ENCODE measurements at places on chromosomes 13 and 19.

GRCh38 chr13:26071691-26072090 is 19.9 kb upstream of the SHISA2 start:
- no peak for DNase-seq

GRCh38 chr19:22622020-22622419 is 12.1 kb upstream of the ZNF492 start:
- no peak for DNase-seq

DNA sequence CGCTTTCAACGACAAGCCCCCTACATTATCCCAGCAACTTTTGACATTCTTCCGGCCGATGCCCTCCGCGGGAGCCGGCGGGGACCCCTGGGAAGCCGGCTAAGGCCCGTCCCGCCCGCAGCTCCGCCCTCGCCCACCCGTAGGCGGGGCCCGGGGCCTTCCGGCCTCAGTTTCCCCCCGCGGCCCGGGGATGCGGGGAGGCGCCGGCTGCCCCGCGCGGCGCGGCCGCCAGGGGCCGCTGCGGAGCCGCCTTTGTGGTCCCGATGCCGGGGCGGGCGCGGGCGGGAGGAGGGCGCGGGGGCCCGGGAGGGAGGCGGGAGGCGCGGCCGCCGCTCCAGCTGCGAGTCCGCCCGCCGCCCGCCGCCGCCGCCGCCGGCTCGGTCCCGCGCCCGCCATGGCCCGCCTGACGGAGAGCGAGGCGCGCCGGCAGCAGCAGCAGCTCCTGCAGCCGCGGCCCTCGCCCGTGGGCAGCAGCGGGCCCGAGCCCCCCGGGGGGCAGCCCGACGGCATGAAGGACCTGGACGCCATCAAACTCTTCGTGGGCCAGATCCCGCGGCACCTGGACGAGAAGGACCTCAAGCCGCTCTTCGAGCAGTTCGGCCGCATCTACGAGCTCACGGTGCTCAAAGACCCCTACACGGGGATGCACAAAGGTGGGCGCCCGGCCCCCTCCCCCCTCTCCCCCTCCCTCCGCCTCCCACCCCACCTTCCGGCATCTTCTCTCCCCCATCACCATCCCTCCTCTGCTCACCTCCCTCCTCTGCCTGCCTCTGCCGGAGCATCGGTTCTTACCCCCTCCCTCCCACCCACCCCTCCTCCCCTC is at the start of gene CELF5:
TSS of gene CELF5 (plus strand) at position 316 of the 823 bp plus-strand sequence. CDS start at position 395, 79 bp downstream.
- DNase-seq, result no peak

- DNase-seq, result peak; percentile 58
Measured at GRCh38 chr13:27619728-27620376, 477 bp downstream of the LNX2 start.

DNA sequence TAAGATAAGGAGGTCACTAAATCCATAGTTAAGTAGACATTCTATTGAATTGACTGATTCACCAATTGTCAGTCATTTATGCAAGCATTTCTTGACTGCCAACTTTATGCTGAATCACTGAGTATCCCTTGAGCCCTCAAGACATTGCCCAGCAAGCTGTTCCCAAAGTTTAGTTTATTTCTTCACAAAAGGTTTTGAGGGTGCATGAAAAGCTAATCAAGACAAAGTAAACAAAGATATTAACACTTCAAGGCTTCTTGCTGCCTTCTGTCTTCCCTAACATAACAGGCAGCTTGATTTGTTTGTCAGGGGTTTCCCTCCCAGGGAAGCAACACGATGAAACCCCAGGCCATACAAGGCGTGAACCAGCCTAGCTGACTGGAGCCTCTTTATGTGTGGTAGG is 374.4 kb downstream of the SPRY2 start:
- DNase-seq, result no peak

DNA sequence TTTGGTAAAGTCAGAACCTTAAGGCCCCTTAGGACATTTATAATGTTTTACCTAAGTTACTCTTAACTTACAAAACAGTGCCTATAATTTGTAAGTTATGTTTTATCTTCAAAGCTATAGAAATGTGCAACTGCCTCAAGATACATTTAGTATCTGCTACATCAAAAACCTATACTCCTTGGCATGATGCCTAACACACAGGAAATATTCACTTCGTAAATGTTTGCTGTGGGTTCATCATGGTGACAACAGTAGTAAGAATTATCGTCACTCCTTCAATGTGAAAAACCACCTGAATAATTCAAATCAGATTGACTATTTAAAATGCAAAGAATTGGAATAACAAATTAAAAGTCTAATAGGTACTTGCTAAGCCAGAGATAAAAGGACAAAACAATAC is 184.1 kb downstream of the DIAPH3 start:
- no peak for DNase-seq

DNA sequence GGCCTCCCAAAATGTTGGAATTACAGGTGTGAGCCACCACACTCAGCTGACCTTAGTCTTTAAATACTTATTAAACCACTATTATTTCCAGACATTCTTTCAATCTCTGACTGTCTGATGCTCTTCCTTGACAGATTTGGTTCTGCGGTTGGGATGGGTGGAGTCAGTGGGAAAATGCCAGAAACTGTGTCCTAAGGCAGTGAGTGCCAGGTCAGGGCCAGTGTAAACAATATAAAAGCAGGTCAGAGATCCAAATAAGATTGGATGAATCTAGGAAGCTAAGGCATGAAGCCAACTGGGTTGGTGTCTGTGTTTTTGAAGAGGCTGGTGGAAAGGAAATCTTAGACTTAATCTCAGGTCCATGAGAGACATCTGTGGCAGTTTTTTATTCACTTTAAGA is 74.7 kb downstream of the KLF5 start:
- no peak for DNase-seq

DNA sequence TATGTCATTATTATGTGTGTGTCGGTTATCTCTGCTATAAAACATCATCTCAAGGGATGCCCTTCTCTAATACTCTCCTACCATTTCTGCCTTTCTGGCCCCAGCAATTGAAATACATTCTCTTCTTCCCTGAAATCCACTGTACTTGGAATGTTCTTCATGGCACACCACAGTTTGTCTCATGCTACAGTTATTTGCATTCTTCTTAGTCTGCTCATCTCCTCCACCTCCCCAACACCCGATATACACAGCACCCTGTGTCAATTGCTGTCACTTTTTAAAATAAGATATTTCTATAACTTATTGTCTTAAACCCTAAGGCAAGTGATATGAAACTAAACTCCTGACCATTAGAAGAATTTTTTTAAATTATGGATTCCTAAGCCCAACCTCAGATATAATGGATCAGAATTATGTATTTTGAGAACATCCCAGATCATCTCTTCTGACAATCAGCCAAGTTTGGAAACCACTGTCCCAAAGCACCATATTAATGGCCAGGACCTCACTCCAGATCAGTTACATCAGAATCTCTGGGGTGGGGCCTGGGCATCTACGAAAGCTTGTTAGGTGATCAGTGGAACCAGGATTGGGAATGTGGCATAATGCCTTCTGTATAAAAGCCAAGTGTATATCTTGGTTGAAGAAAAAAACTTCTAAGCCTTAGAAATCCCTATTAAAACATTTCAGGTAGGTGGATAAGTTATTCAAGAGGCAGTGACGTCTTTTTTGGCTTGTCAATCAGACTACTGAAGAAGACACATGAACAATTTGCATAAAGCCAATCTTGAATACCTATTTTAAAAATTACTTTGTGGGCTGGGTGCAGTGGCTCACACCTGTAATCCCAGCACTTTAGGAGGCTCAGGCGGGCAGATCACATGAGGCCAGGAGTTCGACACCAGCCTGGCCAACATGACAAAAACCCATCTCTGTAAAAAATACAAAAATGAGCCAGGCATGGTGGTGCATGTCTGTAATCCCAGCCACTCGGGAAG is 30.0 kb upstream of the KBTBD7 start:
- DNase-seq, result no peak

- no peak for DNase-seq
Measured at GRCh38 chr13:93244141-93244917, 17.7 kb downstream of the GPC6 start.

GRCh38 chr19:58229255-58229639 is 533 bp downstream of the ZNF544 start:
- peak; percentile 60 for DNase-seq

GRCh38 chr13:110617321-110618072 is 2.2 kb downstream of the NAXD start:
- DNase-seq, result peak; percentile 89

DNA sequence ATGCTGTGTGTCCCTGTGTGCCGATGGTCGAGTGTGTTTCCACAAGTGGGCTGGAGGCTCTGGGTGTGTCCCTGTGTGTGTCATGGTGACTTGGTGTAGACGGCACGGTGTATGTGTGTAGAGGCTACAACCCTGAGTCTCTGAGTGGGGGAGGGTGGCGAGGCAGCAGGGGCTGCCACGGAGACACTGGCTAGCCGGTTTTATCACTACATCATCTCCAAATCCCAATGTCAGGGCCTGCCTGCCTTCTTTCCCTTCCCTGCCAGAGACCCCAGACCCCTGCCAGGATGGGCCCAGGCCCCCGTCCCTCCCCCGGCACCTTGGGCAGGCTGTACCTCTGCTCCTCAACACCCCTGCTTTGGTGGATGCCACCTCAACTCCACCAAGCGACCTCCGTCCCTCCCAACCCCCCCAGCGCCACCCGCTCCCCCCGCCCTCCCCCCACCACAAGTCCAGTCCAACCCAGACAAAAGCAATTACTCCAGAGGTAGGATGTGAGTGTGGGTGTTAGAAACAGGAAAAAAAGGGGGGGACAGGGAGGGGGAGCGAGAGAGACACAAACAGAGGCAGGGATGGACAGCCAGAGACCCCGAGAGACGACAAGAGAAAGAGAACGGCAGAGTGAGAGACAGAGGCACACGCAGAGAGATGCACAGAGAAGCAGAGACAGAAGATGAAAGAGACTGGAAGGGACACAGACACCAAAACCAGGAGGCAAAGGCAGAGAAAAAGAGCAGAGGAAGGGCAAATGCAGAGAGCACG is 21.6 kb upstream of the POU2F2 start:
- no peak for DNase-seq
